CMK (cell line): ENCODE measurements at places on chromosomes 3 and 15.
A peak's percentile ranks its signal among the peaks of the same experiment; 100 is the strongest.

DNA sequence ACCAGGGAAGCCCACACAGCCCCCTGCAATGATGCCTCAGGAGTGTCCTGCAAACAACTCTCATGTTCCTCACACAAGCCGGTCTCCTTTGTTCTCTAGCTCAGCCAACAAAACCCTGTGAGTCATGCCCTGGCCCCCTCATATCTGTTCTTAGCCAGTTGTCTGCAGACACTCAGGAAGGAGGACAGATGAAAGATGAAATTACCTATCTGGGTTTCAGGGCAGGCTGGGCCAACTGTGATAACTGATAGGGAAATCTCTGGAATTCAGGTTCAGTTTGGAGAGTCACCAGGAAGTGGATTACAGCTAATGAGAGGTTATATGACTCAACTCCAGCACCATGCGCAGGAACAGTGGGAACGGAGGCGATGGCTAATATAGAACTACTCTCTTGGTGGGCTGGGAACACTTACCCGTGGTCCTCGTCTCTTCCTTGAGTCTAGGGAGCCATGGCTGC, 352.0 kb upstream of the ADAMTS9 start:
- DNase-seq: peak; percentile 25

DNA sequence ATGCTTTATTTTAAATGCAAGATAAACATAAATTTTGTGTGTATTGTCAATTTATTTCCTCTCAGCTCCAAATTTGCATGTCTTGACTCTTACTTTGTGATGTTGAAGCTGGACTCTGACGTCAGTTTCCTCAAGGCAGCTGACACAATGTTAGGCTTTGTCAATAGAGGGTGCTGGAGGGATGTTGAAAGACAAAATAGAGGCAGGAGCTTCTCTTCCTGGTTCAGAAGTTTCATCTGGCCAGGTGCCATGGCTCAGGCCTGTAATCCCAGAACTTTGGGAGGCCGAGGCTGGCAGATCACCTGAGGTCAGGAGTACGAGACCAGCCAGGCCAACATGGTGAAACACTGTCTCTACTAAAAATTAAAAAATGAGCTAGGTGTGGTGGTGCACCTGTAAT, 408.6 kb downstream of the GBE1 start:
- DNase-seq: no peak

DNA sequence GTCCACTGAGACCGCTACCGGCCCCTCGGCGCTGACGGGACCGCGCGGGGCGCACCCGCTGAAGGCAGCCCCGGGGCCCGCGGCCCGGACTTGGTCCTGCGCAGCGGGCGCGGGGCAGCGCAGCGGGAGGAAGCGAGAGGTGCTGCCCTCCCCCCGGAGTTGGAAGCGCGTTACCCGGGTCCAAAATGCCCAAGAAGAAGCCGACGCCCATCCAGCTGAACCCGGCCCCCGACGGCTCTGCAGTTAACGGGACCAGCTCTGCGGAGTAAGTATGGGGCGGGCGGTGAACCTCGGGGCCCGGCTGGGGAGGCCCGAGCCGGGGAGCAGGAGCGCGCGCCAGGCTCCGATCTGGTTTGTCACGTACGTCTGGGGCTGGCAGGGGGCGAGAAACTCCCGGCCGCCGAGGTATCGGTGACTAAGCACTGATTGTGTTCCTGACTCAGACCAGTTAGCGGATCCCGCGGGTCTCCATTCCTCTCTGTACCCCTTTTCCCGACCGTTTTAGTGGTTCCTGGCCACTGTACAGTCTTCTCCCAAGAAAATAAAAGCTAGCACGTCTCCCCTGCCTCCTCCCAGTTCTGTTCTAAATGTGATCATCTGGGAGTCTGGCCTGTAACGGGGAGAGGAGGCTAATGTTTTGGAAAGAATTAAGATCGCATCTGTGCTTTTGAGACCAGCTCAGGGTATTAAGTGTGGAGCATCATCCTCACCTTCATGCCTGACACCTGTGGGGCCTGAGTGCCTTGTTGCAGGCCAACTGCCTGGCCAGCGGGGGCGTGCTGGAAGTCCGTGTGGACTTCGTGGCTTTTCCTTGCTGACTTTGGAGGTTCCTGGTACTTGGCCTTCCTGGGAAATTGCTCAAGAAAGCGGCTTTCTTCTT, 691 bp downstream of the MAP2K1 start:
- no peak for DNase-seq

DNA sequence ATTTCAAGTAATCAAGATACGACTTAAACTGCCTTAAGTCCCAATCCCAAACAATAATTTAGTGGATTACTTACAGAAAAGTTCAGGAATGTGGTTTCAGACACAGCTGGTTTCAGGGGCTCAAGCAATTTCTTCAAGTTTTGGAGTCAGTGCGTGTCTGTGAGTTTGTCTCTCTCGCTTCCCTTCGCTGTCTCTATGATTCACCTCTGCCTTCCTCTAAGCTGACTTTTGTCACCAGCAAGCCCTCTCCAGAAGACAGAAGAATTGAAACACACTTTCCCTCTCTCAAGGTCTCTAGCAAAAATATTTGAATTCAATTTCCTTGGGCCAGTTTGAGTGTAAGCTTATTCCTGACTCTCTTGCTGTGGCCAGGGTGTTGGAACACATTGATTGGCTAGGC, 392.4 kb downstream of the EDEM1 start:
- DNase-seq: no peak

DNA sequence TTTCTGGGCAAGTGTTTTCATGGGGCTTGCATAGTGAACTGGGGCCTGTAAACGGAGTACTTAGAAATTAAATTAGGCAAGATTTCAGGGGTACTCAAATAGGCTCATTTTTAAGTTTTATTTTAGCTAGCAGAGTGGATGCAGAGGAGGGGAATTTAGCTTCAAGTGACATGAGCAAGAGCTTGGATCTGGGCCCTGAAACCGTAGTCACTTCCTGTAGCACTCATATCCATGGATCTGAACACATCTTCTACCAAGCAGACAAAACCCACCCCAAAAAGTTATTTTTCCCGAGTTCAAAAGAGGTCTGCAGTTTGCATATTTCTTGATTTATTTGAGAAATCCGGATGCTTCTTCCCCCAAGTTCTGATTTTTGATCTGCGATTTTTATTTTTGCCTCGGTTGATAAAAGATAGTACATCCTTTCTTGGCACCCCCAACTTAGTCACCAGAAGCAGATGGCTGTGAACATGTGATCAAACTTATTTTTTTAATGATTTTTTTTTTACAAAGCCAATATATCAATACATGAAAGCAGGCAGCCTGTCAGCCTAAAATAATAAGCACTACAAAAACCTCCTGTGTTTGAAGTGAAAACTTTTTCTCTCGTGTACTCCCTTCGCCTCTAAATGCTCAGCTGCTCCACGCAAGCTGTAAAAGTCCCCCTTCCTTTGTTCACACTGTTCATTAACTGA, 36.6 kb upstream of the STT3B start:
- no peak for DNase-seq

GRCh38 chr3:171936191-171936841, 93.2 kb downstream of the TMEM212 start:
- DNase-seq: no peak

GRCh38 chr3:105233010-105233409, 133.7 kb upstream of the ALCAM start:
- DNase-seq: no peak

GRCh38 chr3:11791339-11792200, 55.1 kb downstream of the TAMM41 start:
- no peak for DNase-seq

DNA sequence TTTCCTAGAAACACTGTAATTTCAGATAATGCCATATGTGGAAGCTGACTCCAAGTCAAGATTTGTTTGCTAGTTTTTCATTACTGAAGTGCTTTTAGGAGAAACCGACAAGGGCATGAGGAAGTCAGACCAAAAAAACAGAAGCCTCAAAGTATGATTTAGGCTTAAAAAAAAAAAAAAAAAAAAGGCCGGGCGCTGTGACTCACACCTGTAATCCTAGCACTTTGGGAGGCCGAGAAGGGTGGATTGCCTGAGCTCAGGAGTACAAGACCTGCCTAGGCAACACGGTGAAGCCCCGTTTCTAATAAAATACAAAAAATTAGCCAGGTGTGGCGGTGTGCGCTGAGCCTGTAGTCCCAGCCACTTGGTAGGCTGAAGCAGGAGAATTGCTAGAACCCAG, 11.6 kb downstream of the RPL15 start:
- no peak for DNase-seq
